Activated CD4-positive, alpha-beta T cell treated with anti-CD3 and anti-CD28 coated beads, Interleukin-2, amount 10 ng/mL, durations not matched to agents 7 days and 5 days (primary cell): ENCODE measurements at places on chromosomes 11 and 22. TPM values are rescaled to one million over a fixed set of nuclear protein-coding genes. Genes with fewer than 3 reads are reported as not detected.

STK33 gene
- 1.1 TPM for total RNA-seq

DNA sequence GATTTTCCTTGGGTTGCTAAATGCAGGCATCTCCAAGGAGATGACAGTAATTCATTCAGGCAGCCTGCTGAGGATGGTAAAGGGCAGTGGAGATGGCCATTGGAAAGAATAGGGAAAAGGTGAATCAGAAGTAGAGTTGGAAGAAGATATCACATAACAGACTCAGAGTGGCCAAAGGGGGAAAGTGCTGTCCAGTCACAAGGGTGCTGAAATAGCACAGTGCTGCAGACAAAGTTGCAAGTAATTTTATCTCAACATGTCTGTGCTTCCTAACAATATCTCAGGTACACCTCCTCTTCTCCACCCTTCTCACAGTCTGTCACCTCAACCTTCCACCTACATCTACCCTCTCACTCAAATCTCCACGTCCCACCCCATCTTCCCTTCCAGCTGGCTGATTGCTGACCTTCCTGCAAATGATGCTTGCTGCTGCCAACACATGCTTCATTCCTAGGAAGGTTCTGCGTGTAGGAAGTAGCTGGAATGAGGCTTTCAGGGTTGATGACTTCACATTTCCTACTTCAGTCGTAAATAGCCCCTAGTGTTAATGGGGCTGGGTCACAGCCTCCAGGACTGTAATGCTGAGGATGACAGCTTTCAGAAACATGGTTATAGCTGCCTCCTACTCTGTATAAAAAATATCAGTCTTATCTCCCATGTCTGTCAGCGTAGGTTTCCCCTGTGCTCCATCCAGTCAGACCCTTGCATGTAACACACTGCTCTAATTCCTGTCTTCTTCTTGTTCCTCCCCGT, 123.9 kb downstream of the CTNND1 start:
- no peak for DNase-seq
- peaks cover 3% of the 10 kb centered on the region for H3K4me1 ChIP-seq
- no peak overlapping the region for H3K4me3 ChIP-seq
- H3K27me3 ChIP-seq = peaks cover 2% of the 10 kb centered on the region

- H3K4me1 ChIP-seq = no peaks in the 10 kb centered on the region
- no peak overlapping the region for H3K4me3 ChIP-seq
- no peaks in the 10 kb centered on the region for H3K27me3 ChIP-seq
- DNase-seq = no peak
Measured at GRCh38 chr11:131506348-131506747, 135.9 kb downstream of the NTM start.

GRCh38 chr11:6656936-6657335, 1.3 kb upstream of the DCHS1 start:
- H3K27ac ChIP-seq = no peak overlapping the region
- H3K4me1 ChIP-seq = peaks cover 8% of the 10 kb centered on the region
- no peak for DNase-seq
- H3K4me3 ChIP-seq = peak overlapping the region; percentile 1

GRCh38 chr11:30282289-30282631, 40.6 kb upstream of the ARL14EP start:
- H3K36me3 ChIP-seq = no peaks in the 10 kb centered on the region
- peak overlapping the region; percentile 79 for H3K27ac ChIP-seq
- peaks cover 24% of the 10 kb centered on the region for H3K4me1 ChIP-seq
- H3K4me3 ChIP-seq = peak overlapping the region; percentile 48

TRIM48 gene
- total RNA-seq = not detected

- H3K27ac ChIP-seq = no peak overlapping the region
- H3K27me3 ChIP-seq = no peaks in the 10 kb centered on the region
- H3K36me3 ChIP-seq = peaks cover 24% of the 10 kb centered on the region
Measured at GRCh38 chr22:49779211-49779610, 48.5 kb downstream of the BRD1 start.

DNA sequence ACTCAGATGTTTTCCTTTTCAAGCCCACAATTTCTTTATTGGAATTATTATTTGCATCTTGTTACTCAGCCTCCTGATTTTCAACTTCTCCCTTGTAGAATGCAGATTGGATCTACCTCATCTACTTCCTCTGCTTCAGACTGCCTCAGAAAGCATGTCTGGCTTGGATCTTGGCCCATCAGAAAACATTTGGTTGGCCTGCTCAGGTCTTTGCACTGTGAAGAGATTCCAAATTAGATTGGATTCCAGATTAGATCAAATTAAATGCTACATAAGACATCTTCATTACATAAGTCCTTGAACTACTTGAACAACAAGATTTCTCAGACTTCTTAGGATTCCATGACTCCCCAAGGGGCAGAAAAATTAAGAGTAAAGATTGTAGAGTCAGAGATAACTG, 358.0 kb downstream of the DLG2 start:
- H3K27ac ChIP-seq = no peak overlapping the region
- H3K27me3 ChIP-seq = no peaks in the 10 kb centered on the region
- no peaks in the 10 kb centered on the region for H3K36me3 ChIP-seq
- DNase-seq = no peak
- no peaks in the 10 kb centered on the region for H3K4me1 ChIP-seq

DNA sequence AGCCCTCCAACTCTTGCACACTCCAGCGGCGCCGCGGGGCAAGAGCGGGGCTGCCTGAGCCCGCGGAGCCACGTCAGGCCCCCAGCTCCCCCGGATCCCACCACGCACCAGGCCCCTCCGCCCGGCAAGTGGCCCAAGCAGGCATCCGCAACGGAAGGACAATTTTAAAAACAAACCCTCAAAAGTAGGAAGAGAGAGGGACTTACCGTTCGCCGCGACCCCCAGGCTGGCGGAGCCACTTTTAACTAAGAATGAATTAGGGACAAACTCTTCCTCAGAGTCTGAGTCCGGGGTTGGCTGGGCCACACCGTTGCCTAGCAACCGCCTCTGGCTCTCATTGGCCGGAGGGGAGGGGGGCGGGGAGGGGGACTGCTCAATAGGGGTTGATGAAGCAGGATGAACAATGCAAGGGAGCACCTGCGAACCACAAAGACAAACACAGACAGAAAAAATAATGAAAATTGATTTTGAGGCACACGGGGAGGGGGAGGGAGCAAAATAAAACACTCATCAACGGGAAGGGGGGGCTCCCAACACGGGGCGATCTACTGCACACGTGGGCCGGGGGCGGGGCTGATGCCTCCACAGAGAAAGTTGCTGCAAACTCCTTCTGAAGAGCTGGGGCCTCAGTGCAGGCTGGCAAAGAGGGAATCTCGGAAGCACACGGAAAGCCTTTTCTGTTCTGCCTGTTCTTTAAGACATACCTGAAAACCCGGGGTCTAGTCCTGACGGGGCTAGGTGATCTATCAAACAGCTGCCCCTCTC, 387.5 kb upstream of the NARS2 start:
- no peak overlapping the region for H3K27ac ChIP-seq
- H3K36me3 ChIP-seq = no peaks in the 10 kb centered on the region
- no peak for DNase-seq
- no peak overlapping the region for H3K4me3 ChIP-seq
- no peaks in the 10 kb centered on the region for H3K4me1 ChIP-seq

DNA sequence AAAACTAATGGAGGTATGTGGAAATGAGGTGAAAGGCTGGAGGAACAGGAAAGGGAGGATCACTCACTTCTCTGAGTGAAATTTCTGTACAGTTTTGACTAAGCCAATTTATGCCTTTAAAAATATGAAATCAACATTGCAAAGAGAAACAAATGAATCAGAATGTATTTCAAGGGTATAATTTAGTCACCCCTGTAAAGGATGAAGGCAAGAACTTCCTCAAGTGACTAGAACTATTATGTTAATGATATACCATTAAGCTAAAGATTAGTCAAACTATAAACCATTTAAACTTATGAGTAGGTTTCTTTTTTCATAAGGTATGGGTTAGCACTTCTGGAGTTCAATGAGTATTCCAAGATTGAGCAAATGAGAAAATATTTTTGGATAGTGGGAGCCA, 184.5 kb upstream of the CHORDC1 start:
- H3K27me3 ChIP-seq = no peaks in the 10 kb centered on the region
- no peak for DNase-seq
- H3K27ac ChIP-seq = no peak overlapping the region
- H3K4me3 ChIP-seq = no peak overlapping the region
- no peaks in the 10 kb centered on the region for H3K4me1 ChIP-seq

GRCh38 chr11:118202599-118203422, 22.0 kb downstream of the JAML start:
- DNase-seq = peak; percentile 87
- H3K36me3 ChIP-seq = peaks cover 24% of the 10 kb centered on the region
- H3K27me3 ChIP-seq = no peaks in the 10 kb centered on the region
- peaks cover 40% of the 10 kb centered on the region for H3K4me1 ChIP-seq

UBQLNL gene
- 0.45 TPM for total RNA-seq

FAM180B gene
- not detected for total RNA-seq

- peaks cover 33% of the 10 kb centered on the region for H3K36me3 ChIP-seq
- no peaks in the 10 kb centered on the region for H3K27me3 ChIP-seq
- peak; percentile 24 for DNase-seq
- peak overlapping the region; percentile 99 for H3K27ac ChIP-seq
Measured at GRCh38 chr11:62830904-62831519, 839 bp downstream of the STX5 start.

- no peak overlapping the region for H3K4me3 ChIP-seq
- H3K36me3 ChIP-seq = no peaks in the 10 kb centered on the region
- no peak for DNase-seq
- H3K27ac ChIP-seq = no peak overlapping the region
- peaks cover 27% of the 10 kb centered on the region for H3K27me3 ChIP-seq
Measured at GRCh38 chr11:12999597-12999996, 9.5 kb upstream of the RASSF10 start.

POU2AF3 gene
- total RNA-seq = not detected

- no peak overlapping the region for H3K27ac ChIP-seq
- no peak for DNase-seq
- H3K4me1 ChIP-seq = peaks cover 27% of the 10 kb centered on the region
- H3K27me3 ChIP-seq = peaks cover 47% of the 10 kb centered on the region
Measured at GRCh38 chr22:19287889-19288288, 3.6 kb downstream of the CLTCL1 start.

GRCh38 chr11:75334402-75334891, 17.0 kb downstream of the ARRB1 start:
- peaks cover 58% of the 10 kb centered on the region for H3K4me1 ChIP-seq
- no peak for DNase-seq
- H3K36me3 ChIP-seq = peaks cover 20% of the 10 kb centered on the region
- H3K4me3 ChIP-seq = no peak overlapping the region
- no peak overlapping the region for H3K27ac ChIP-seq
- no peaks in the 10 kb centered on the region for H3K27me3 ChIP-seq

DNA sequence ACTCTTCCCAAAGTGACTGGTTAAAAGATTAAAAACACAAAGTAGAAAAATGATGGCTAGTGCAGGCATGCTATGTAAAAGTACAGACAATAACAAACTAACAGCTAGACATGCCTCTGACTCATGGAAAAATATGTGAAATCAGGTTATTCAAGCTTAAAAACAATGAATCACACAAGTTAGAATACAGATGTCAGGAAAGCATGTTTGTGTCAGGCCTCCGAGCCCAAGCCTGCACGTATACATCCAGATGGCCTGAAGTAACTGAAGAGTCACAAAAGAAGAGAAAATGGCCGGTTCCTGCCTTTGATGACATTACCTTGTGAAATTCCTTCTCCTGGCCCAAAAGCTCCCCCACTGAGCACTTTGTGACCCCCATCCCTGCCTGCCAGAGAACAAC, 110.1 kb downstream of the NOX4 start:
- DNase-seq = no peak
- no peak overlapping the region for H3K27ac ChIP-seq
- no peaks in the 10 kb centered on the region for H3K36me3 ChIP-seq
- H3K4me1 ChIP-seq = no peaks in the 10 kb centered on the region

DNA sequence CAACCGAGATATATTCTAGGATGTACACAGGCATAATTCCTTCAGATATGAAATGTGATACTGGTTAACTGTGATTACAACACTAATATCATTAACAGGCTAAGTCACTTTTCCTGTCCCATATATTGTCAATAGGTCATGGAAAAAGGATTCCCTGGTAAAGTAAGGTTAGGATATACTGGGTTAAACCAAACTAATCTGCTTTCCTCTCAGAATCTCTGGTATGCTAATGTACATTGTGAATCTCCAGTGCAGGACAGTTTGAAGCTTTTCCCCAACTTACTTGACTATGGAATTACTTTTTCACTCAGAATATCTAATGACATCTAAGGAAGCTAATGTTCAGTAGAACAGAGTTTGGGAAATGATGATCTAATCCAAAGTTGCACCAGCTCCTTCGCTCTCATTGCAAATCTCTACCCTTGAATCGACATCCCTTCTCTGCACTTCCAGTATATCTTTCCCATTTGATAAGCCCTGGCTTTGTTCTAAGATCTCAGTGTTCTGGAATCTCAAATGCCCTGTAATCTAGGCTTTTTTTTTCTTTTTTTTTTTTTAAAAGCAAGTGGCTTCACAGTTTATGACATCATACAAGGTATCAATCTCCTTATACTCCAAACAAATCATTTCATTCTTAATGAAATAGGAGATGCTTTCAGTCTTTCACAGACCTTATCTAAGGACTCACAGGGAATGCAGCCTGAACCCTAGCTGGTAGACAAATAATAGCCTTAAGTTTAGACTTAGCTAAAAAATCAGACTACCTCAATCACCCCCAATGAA, 43.8 kb downstream of the COPB1 start:
- H3K27ac ChIP-seq = no peak overlapping the region
- no peak overlapping the region for H3K4me3 ChIP-seq
- no peak for DNase-seq
- peaks cover 42% of the 10 kb centered on the region for H3K36me3 ChIP-seq
- H3K4me1 ChIP-seq = peaks cover 4% of the 10 kb centered on the region
- no peaks in the 10 kb centered on the region for H3K27me3 ChIP-seq

- H3K27me3 ChIP-seq = peaks cover 2% of the 10 kb centered on the region
- no peaks in the 10 kb centered on the region for H3K36me3 ChIP-seq
- no peaks in the 10 kb centered on the region for H3K4me1 ChIP-seq
- DNase-seq = no peak
- no peak overlapping the region for H3K4me3 ChIP-seq
Measured at GRCh38 chr11:131579932-131580387, 209.5 kb downstream of the NTM start.

DNA sequence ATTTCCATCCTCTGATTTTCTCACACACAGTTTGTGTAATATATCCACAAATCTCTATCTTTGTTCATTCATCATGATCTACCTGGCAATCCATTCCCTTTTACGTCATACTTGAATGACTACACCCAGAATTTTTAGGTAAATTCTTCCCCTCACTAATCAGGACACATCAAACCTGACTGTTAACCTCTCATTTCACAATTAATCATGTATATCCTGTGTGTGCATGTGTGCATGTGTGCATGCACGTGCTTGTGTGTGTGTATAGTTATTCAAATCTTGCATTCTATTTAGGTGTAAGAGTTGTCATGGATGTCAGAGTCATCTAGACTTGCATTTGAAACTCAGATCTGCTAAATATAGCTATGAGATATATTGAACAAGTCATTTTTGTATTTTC, 130.4 kb downstream of the KIF18A start:
- DNase-seq = no peak
- H3K36me3 ChIP-seq = no peaks in the 10 kb centered on the region
- no peaks in the 10 kb centered on the region for H3K4me1 ChIP-seq
- H3K27ac ChIP-seq = no peak overlapping the region

GRCh38 chr22:44913198-44913983, 96.4 kb downstream of the PHF21B start:
- no peak overlapping the region for H3K4me3 ChIP-seq
- DNase-seq = no peak
- no peaks in the 10 kb centered on the region for H3K27me3 ChIP-seq
- H3K27ac ChIP-seq = no peak overlapping the region
- H3K36me3 ChIP-seq = no peaks in the 10 kb centered on the region

MMP11 gene
- 0.27 TPM for total RNA-seq

GRCh38 chr11:12811861-12812260, 137.6 kb downstream of the TEAD1 start:
- H3K4me3 ChIP-seq = no peak overlapping the region
- H3K4me1 ChIP-seq = peaks cover 63% of the 10 kb centered on the region
- peaks cover 14% of the 10 kb centered on the region for H3K27me3 ChIP-seq
- peak; percentile 20 for DNase-seq

AP5B1 gene
- 20.2 TPM for total RNA-seq

SLC25A45 gene
- 40.9 TPM for total RNA-seq

CHRM1 gene
- not detected for total RNA-seq
